ENCODE measurements at places on chromosomes 4 and X.

GRCh38 chrX:7115557-7115956 lies 32.0 kb upstream of the STS start:
- DNase-seq = no peak

GRCh38 chr4:10171055-10171454 lies 54.5 kb upstream of the WDR1 start:
- no peak for DNase-seq

GRCh38 chr4:1211371-1211770 lies 37.6 kb downstream of the CTBP1 start:
- DNase-seq = no peak

DNA sequence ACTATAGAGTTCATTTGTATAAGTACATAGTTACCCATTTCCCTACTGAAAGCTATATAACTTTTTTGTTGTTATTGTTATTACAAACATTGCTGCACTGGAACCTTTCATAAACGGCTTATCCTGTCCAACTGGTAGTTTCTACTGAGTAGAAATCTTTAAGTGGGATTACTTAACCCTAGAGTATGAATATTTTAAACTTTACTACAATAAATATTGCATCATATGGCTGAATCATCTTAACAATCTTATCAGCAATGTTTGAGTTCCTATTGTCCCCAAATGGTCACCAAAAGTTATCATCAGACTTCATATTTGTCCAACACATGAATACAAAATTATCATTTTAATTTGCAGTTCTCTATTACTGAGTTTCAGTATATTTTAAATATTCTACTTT lies 40.5 kb downstream of the LCORL start:
- DNase-seq = no peak
